ENCODE measurements at places on chromosomes 4 and X.
A peak's percentile ranks its signal among the peaks of the same experiment; 100 is the strongest.

DNA sequence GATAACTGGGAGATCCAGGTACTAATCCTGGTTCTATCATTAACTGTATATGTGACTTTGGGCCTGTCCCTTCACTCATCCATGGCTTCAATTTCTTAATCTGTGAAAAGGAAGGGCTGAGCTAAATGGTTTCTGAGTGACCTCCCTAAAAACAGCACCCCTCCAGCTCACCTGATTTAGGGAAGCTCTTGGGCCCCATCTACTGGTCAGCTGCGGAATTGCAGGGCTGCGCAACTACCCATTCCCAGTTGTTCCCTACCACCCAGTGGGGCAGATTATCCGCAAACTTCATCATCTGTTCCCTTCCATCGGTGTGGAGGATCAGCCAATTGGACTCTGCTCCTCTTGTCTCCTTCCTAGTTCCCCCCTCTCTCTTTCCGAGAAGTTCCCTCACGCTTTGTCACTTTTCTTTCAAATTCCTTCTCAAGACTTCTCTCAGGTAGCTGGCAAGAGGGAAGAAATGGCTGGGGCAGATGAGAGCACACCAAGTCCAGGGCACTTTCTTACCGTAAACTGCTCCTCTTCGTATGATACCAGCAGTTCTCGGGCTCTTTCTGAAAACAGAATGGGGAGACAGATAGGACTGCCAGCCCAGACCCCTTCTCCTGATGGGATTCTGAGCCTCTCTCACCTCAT, 5.8 kb downstream of the LAS1L start:
- DNase-seq, result peak; percentile 24

- peak; percentile 1 for DNase-seq
These were observed 49.6 kb downstream of the KLF8 start for GRCh38 chrX:56281789-56282188.

GRCh38 chr4:76197971-76198410, 15.6 kb downstream of the SCARB2 start:
- no peak for DNase-seq

GRCh38 chrX:76550016-76550415, 122.5 kb downstream of the MAGEE1 start:
- no peak for DNase-seq

DNA sequence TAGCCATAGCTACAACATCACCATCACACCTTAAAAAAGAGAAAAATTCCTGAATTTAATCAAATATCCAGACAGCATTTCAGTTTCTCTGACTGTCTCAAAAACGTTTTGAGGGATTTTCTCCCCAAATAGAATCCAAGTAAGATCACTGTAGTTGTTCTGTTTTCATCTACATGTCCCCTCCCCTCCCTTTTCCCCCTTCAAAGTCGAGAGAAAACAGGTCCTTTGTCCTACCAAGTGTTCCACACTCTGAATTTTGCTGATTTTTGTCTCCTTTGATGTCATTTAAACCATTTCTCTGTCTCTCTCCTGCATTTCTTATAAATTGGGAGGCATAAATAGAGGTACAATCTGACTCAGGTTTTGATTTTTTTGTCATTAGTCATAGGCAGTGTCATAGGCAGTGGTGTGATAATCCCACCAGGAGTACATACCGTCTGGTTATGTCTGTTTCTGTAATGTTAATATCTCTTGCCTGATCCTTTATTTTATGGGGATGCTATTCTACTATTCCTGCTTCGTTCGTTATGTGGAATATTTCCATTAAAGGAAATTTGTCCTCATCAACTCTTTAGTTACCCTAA, 348.6 kb downstream of the PTTG2 start:
- DNase-seq, result no peak

- no peak for DNase-seq
These were observed 99.3 kb upstream of the GRIA3 start for GRCh38 chrX:123084797-123085196.

GRCh38 chr4:3367866-3368265, 73.9 kb upstream of the HGFAC start:
- no peak for DNase-seq

- DNase-seq, result no peak
These were observed 156.4 kb upstream of the PCDH18 start for GRCh38 chr4:137688651-137689050.

DNA sequence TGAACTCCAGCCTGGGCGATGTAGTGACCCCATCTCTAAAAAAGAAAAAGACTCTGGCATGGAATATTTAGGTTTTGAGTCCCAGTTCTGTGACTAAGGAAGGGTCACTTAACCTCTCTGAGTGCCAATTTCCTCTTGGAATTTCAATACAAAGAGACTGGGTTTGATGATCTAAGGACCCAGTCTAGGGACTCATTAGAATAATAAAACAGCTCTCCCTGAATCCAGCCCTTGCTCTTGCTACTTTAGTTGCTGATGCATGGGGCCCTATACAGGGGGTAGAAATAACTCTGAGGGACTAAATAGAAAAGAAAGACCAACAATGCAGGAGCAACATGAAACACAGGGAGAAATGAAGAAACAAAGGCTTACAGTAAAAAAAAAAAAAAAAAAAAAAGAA, 12.6 kb downstream of the C4orf54 start:
- DNase-seq, result no peak

DNA sequence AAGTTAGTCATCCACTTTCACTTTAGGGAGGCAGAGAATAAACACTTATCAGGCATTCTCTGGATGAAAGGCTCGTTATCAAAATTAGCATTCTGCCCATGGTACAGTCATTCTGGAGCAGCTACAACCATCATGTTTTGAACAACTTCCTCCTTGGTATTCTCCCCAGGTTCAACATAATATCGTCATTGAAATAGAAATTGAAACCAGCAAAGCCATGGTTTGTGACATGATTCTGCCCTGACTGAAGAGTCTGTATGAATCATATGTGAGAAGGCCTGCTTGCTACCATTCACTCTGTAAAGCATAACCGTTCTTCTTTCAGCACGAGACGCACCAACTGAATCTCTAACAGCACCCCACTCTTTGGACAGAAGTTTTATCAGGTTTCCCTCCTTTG, 127.5 kb upstream of the RADX start:
- no peak for DNase-seq

DNA sequence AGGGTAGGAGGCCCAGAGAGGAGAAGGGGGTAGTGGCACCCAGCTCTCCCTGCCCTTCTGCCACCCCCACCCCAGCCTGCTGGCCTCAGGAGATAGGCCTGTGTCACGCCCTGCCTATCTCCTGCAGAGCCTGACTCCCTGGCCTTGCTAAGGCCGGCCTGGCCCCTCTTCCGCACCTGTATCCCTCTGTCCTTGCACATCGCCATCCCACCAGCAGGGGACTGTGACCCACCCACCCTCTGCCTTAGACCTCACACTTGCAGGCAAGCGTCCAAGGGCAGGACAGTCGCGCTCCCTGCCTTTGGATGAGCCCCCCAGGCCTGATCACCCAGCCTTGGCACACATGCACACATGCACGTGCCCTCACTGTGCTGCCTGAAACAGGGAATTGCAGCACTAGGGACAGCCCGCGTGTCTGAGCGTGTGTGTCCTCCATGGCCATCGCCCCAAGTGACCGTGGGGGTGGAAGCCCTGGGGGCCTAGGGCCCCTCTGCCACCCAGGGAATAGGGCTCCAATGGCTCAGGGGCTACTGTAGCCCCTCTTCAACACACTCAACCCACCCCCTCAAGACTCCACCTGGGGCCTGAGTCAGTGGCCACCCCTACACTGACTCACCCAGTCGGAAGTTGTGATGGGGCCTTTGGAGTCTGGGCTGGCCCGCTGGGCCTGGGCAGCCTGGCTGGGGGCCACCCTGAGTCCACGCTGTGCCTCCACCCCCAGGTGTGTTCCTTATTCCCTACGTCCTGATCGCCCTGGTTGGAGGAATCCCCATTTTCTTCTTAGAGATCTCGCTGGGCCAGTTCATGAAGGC, 2.1 kb downstream of the SLC6A8 start:
- no peak for DNase-seq
